Stimulated activated CD4-positive, alpha-beta T cell treated with anti-CD3 and anti-CD28 coated beads, Interleukin-2, amount 100 ng/mL, for 24 hours (primary cell): ENCODE measurements at places on chromosomes 1 and 21.

DNA sequence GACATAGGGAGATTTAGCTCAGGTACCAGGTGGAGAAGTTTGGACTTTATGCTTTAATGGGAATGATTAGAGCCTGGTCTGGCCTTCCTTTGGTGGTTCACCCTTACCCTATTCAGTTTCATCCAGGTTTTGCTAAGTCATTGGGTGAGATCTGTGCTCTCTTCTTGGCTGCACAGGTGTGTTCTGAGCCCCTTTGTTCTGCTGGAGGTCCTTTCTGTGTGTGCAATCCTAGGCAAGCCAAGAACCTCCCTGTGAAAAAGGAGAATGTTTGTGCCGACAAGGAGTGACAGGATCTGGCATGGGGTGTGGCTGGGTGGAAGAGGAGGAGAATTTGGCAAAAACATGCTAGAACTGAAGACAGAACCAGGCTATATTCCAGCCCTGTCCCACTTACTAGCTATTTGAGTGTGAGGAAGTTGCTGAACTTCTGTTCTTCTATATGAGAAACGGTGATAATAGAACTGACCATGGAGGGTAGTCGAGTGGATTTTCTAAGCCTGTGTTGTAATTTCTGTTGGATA, 4.6 kb downstream of the GSTM5 start:
- DNase-seq, result no peak

- DNase-seq, result no peak
Observed at GRCh38 chr21:36799869-36800268, 101.0 kb downstream of the SIM2 start.

GRCh38 chr21:31484219-31484618, 140.2 kb upstream of the TIAM1 start:
- no peak for DNase-seq

GRCh38 chr1:213982672-213983492, 4.9 kb upstream of the PROX1 start:
- no peak for DNase-seq

DNA sequence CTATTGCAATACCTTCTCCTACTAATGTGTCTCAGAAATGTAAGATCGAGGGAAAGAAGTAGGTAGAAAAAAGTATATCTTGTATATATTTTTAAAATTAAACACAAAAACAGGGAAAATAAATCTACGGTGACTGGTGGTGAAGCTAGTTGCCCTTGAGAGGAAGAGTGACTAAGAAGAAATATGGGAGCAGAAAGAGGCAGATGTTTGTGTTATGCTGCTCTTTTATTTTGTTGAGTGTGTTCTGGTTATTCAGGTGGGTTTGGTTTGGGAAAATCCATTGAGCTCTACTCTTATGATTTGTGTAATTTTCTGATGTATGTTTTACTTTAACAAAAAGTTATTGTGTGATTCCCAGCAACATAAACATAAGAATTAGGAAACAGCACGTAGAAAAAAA, 444.9 kb upstream of the B3GALT2 start:
- DNase-seq, result no peak
